ENCODE measurements at places on chromosomes 7 and 10. TPM values are rescaled to one million over a fixed set of nuclear protein-coding genes. Genes with fewer than 3 reads are reported as not detected.

The ITPRID1 gene
- not detected for total RNA-seq

The PHYH gene
- total RNA-seq: 33.6 TPM

The GBF1 gene
- total RNA-seq: 32.9 TPM

The SPDYE8 gene
- total RNA-seq: not detected

DNA sequence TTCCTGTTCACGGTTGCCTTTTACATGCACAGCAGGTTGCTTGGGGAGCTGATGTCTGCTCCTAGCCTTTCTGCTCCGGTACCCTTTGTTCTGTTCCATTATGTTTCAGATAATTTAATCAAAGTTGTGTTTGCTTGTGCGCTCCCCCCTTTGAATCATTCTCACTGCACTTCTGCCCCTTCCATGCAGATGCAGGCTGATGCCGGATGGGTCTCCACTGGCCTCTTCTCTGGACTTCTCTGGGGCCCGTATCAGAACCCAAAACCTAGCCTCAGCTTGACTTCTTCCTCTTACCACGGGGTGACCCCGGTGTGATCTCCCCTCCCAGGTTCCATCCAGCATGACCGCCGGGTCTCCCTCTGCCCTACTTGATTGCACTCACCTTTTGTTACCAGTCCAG, 272.0 kb downstream of the DPP6 start:
- DNase-seq: no peak

- no peak for DNase-seq
These were observed 102.1 kb downstream of the PIP4K2A start for GRCh38 chr10:22612318-22612717.

DNA sequence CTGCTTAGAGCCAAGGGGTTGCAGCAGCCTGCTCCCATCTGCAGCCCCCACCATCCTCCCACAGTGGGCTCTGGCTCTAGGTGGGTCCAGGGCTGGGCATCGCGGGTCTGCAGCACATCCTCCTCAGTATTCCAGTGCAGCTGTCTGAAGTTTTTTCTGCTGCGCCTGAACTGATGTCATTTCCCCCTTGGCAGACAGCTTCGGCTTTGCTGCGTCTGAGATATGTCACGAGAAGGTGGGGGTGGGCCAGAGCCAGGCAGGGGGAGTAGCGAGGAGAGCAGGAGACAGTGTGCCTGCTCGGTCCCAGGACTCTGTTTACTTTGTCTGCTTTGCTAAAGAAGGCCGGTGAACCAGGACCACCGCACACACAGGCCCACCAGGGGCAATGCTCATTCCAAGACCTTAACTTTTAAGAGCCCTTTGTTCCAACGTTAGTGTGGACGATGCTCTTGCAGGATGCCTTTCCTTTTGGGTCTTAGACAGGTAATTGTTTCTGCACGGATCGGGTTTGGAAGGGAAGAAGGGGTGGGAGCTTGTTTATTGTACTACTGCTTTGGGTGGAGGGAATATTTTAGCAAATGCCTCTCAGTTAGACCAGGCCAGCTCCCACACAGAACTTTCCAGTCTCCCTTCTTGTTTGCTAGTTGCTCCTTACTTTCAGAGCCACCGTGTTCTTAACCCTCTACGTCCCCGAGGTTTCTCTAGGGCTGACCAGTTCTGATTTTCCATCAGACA, 32.4 kb downstream of the WBP1L start:
- DNase-seq: peak; percentile 61

DNA sequence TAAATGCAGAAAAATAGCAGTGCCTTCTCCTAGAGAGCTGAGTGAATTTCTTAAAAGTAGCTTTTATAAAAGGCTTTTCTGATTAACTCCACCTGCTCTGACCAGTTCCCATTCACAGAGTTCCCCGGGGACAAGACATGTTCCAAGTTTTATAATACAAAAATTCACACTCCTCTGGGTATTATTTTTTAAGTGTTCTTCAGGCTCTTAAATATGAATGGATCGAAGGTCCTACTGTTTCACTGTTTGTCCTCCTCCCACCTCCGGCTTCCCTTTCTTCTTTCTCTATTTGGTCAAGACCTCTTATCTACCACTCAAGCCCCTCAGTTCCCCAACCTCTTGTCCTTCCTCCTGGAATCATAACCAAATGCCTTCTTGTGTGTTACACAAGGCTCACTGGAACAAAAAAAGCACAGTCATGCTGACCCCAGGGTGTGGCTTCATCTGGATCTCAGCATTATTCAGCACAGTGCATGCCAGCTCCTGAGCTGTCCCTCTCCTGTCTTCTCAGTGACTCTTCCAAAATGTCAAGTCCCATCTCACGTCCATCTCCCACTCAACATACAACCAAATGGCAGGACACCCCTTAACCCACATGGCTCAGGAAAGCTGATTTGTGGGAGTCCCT, 222.4 kb downstream of the SORCS1 start:
- peak; percentile 14 for DNase-seq

GRCh38 chr10:74231375-74231774, 80.4 kb downstream of the ADK start:
- peak; percentile 54 for DNase-seq

DNA sequence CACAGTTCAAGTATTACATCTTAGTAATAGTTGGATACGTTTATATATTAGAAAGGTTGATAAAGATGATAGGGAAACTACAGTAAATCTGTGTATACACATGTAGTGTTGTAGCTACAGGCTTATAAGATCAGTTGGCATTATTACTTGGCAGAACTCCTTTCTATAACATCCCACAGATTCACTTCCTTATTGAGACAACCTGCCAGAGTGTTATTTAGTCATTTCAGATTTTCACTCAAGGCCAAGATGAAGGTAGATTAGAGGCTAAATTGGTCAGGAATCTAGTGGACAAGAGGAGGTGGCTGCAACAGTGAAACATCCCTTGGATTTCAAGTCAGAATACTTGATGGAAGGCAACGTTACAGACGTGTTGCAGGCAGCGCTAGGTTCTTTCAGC, 63.0 kb downstream of the PAPSS2 start:
- no peak for DNase-seq

DNA sequence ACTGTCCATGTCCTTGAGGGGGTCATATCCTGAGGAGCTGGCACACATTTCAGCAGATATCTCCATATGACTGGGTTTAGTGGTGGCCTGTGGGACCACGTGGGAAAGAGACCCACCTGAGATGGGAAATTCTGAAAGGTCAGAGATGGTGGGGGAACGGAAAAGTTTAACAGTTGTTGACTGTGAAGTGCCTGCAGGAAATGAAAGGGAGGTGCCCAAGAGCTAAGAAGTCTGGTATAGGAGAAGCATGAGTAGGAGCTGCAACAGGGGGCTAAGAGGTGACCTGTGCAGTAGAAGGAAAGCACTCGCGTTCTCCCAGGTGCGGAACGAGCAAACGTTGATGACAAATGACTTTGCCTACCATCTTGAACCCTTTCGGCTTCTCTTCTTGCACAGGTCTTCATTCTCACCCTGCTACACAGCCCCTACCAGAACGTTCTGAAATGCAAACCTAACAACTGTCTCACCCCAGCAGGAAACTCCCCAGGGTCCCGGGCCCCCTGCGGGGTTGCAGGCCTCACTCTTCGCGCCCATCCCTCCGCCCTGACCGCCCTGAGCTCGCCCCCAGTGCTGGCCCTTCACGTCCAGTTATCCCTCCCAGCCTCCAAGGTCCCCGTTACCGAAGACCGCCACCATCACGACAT, 9.8 kb upstream of the FXYD4 start:
- DNase-seq: no peak

DNA sequence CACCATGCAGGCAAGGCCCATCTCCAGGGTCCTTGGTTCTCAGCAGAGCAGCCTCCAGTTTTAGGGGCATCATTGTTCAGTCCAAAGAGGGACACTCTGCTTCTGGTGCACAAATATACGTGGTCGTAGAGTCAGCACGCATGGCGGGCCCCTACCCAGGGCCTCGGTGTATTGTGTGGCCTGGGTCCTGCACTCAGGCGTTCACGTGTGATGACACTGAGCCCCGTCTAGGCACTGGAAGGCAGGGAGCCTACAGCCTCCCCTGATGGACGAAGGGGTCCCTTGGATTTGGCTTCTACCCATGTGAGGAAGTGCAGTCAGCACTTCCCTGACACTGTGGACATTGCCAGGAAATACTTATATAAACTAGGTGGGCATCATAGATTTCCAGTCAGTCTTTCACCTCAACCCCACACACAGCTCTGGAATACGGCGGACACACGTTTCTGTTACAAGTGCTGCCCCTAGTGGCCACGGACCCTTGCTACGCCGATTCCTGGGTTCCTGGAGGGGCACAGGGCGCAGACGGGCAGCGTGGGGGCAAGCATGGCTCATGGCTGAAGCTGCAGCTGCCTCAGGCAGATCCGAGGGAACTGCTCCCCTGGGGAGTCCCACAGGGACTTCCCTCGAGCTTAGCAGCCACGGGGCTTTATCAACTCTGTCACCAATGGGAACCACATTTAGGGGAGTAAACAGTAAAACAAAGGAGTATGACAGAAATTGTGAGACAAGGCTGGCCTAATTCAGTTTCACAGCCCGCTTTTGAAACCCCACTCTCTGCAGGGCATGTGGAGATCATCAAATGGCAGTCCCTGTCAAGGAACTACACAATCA, 25.4 kb downstream of the AIFM2 start:
- no peak for DNase-seq

DNA sequence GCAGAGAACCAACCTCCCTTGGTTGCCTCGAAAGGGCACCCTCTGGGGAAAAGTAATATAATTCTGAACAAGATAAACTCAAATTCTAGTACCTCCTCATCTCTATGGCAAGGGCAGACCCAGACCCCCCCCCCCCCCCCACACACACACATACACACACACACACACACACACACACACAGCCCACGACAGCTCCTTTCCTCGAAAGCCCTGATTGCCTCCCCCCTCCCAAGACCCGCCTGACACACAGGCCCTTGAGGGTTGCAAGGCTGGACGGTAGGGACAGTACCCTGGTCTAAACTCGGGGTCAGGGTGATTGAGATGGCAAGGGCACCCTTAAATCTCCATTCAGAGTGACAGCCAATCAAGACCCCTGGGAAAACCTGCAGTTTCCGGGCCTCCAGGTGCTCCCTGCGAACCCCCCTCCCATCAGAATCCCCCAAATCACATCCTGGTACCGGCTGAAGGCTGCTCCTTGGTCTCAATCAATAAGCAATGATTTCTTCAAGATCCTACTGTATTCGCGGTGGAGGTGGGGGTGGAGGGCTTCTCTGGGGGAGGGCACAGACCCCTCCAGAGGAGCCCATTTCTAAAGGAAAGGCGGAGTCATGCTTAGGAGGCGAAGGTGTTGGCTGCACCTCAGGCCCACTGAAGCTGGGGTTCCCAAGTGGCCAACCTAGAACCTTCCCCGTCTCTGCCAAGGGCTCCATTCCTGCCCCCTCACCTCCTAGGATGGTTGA, 100.7 kb downstream of the HIP1 start:
- DNase-seq: no peak

- no peak for DNase-seq
These were observed 185.0 kb downstream of the PDE1C start for GRCh38 chr7:31885171-31885570.

- no peak for DNase-seq
These were observed 80.7 kb upstream of the PPP1R3C start for GRCh38 chr10:91713461-91714072.

DNA sequence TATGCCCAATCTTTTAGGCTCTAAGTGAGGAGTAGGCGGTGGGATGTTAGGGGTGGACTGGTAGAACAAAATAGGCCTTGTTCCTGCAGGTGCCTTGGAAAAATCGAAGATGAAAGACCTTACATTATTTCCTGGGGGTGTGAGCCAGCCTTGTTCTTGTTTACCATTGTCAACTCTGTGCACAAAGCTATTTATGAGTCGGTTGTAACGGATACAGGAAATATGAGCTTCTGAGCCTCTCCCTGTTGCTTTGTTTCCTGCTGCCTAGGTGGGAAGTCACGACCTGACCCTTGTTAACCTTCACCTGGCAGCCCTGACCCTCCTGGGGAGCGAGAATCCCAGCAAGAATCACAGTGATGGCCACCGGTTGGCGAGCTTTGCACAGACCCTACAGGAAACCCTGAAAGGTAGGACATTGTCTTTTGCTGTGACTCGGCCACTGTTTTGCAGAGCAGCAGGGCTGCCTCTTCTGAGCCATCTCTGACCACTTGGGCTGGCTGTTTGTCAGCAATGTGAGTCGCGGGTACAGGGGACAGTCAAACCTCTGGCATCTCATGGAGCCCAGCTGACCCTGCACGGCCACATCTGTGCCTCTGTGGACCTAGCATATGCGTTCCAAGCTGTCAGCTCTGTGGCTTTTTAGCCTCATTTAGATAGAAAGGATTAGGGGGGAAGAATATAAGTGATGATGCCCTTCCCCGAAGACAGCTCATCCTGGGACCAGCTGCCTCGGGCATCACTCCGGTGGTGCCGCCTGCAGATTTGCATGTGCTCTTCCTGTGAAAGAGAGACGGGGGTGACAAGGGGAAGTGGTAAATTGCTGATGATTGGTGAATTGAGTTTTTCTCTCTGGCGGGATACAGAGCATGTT, 102.1 kb upstream of the ANLN start:
- DNase-seq: peak; percentile 29

Measured in A172 (cell line).